ENCODE measurements at places on chromosomes 13 and 19. TPM values are rescaled to one million over a fixed set of nuclear protein-coding genes. Genes with fewer than 3 reads are reported as not detected.

DNA sequence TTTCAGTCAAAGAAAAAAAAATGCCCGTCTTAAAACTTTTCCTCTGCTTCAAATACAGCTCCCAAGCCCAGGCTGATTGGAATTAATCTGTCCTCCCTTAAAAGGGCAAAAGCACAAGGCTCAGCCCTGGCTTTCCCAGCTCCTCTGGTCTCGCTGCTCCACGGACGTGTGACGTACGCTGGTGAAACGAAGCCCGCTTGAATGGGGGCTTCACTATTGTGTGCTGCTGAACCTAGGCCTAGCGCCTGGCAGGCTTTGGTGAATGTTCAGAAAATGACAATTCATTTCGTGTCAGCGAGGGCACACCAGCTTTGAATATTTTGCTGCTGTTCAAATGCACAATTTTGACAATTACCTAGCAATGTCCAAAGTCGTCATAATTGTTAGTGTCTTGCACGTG is 615 bp upstream of the ZNF135 start:
- DNase-seq: no peak

- DNase-seq: peak; percentile 67
Measured at GRCh38 chr19:48321372-48321621, 4.1 kb upstream of the EMP3 start.

GRCh38 chr13:60647547-60647946 is 250.5 kb downstream of the TDRD3 start:
- no peak for DNase-seq

DNA sequence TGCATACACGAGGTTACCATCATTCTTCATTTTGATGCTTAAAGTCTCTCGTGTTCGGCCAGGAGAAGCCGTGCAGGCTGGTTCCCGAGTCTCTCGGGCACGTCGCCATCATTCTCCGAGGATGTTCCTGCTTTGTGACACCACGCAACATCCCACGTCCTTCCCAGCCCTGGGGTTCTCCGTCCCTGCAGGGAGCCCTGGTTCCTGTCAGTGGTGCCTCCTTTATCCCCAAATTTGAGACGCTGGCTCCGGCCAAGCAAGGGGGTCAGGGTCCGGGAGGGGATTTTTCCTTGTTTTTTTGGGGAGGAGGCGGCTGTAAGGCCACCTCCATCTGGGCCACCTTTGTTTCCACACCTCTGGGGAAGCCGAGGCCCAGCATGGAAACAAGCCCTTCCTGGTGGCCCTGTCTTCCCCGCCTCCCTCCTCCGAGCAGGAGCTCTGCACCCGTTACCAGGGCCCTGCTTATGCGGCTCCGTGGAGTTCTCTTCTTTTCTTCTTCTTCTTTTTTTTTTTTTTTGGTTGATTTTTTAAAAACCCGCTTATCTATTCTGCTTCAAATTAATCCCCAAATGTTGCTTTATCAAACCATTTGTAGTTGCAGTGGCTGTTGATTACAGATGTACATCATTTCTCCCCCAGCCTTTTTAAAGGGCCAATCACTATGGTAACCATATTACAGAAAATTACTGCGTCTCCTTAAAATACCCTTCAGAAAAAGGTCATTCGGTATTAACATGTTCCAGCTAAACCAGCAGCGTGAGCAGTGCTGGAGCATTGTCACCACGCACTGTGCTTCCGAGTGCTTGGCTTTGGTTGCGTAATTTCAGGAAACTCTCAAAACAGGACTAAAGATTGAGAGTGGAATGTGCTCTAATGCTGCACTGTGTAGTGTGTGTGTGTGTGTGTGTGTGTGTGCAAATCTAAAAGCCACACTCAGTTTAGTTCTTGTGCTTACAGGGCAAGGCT is 50.4 kb downstream of the TEX29 start:
- no peak for DNase-seq

F2RL3 gene
- total RNA-seq: 2.6 TPM

GRCh38 chr13:66805657-66806056 is 424.5 kb downstream of the PCDH9 start:
- DNase-seq: peak; percentile 67

- no peak for DNase-seq
Measured at GRCh38 chr19:2771786-2772674, 11.0 kb downstream of the SGTA start.

DNA sequence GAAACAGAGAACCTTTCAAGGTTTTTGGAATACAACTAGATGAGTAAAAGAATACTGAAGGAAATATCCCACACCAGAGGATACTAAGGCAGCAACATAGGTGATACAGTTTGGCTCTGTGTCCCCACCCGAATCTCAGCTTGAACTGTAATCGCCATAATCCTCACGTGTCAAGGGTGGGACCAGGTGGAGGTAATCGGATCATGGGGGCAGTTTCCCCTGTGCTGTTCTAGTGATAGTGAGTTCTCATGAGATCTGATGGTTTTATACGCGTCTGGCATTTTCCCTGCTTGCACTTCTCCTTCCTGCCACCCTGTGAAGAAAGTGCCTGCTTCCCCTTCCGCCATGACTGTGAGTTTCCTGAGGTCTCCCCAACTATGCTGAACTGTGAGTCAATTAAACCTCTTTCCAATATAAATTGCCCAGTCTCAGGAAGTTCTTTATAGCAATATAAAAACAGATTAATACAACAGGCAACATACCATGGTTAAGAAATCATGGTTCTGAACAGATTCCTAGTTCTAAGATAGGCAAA is 97.0 kb downstream of the ABCC4 start:
- DNase-seq: no peak

MVB12A gene
- 41.7 TPM for total RNA-seq

DNA sequence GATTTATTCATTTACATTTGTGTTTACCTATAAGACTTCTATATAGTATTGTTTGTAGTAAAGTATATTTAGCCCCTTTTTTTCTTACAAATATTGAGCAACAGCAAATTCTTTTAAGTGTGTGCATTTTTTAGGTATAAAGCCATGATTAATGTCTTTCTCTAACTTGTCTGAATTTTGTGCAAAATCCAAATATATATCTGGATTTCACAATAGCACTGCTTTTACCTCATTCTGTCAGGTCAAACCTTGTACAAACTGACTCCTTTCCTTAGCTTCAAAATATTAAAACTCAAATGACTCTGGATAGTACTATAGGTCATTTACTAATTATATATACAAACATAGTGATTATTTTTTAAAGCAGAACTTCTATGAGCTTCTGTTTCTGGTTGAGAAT is 563.0 kb upstream of the SPRY2 start:
- no peak for DNase-seq

ZNF433 gene
- total RNA-seq: 2.0 TPM

TNFSF9 gene
- 0.63 TPM for total RNA-seq

KCNN4 gene
- 0.51 TPM for total RNA-seq

- no peak for DNase-seq
Measured at GRCh38 chr13:68047889-68048288, 817.8 kb upstream of the PCDH9 start.

NCLN gene
- total RNA-seq: 45.0 TPM

ATP8A2 gene
- total RNA-seq: 0.13 TPM

GRCh38 chr19:40599331-40599901 is 1.8 kb upstream of the LTBP4 start:
- no peak for DNase-seq

GRCh38 chr19:1058112-1058511 is 8.9 kb upstream of the ARHGAP45 start:
- no peak for DNase-seq

CADM4 gene
- 22.9 TPM for total RNA-seq

- peak; percentile 5 for DNase-seq
Measured at GRCh38 chr13:72221276-72221962, 354.4 kb upstream of the DACH1 start.

FOXA3 gene
- 0.13 TPM for total RNA-seq
